ENCODE measurements at places on chromosomes 1 and 21.

GRCh38 chr1:217418269-217419193 is 212.4 kb downstream of the GPATCH2 start:
- DNase-seq: no peak

DNA sequence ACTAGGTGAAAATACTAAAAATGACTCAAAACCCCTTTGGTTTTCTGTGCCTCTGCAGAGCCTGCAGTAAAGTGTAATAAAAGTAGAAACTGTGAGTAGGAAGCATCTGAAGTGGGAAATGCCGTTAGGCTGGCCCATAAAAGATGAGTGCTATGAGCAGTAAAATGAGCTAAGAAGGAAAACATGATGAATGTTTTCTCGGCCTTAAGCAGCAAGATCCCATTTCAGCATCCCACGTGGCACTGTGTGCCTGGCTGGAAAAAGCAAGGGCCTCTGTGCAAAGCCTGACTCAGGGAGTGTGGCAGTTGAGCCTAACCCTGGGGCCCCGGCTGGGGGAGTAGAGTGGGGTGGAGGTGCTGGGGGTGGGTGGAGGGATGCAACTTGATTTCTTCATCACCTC is 109.5 kb downstream of the TBX15 start:
- DNase-seq: no peak

- no peak for DNase-seq
Observed at GRCh38 chr1:104629589-104629988, 879.9 kb downstream of the AMY1C start.

GRCh38 chr1:44345187-44345775 is 9.8 kb downstream of the ERI3 start:
- DNase-seq: no peak

DNA sequence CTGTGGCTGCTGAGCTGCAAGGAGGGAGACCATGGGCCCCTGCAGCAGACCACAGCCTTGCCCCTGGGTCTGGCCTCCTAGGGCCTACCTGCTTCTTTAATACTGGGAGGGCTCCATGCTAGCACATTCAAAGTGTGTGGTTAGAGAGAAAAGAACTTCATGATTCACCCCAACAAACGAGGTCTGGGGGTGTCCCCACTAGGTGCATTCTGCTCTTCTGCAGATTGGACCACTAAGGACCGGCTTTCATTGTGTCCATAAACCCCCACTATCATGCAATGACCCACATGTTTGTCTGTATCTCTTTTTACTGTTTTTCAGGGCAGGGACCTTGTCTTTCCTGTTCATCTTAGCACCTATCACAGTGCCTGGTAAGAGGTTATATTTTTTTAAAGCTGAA is 185.4 kb downstream of the OMA1 start:
- DNase-seq: no peak

DNA sequence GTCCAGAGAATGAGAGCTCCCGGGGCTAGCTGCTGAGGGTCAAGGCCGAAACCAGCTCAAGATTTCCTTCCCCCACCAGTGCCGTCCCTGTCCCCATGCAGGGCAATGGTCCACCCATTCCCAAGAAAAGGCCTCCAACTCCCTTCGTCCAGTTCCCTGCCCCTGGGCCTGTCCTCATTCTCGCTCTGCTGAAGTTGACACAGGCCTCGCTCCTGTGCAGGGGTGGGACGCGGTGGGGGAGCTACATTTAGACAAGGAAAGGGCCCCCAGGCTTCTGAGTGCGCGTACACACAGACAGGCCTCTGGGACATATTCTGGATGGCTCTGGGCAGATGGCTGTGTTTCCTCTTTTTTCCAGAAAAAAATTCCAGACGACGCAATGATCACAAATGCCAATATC is 188.3 kb downstream of the ETS2 start:
- no peak for DNase-seq

GRCh38 chr21:14672466-14672865 is 126.4 kb upstream of the SAMSN1 start:
- no peak for DNase-seq

GRCh38 chr1:23407016-23407630 is 17.4 kb downstream of the TCEA3 start:
- no peak for DNase-seq

DNA sequence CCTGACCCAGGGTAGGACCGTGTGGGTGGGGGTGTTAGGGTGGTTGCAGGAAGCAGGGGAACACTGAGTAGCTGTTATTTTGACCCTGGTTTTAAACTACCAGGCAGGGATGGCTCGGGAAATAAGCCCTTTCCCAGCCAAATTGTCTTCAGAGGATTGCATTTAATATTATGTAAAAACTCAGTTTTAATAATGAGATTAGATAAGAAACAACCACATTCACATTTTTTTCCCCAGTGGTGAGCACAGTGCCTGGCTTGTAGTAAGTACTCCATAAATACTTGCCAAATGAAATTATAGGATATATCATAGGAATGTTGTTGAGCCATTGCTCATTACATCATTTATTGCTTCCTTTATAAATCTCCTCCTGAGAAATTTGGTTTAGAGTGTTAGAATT is 3.1 kb upstream of the ACP6 start:
- no peak for DNase-seq

GRCh38 chr1:11151114-11151513 is 38.0 kb upstream of the ANGPTL7 start:
- no peak for DNase-seq

- DNase-seq: no peak
Observed at GRCh38 chr1:229006121-229006870, 264.6 kb upstream of the RAB4A start.

GRCh38 chr1:7447093-7447492 is 324.0 kb upstream of the VAMP3 start:
- no peak for DNase-seq

DNA sequence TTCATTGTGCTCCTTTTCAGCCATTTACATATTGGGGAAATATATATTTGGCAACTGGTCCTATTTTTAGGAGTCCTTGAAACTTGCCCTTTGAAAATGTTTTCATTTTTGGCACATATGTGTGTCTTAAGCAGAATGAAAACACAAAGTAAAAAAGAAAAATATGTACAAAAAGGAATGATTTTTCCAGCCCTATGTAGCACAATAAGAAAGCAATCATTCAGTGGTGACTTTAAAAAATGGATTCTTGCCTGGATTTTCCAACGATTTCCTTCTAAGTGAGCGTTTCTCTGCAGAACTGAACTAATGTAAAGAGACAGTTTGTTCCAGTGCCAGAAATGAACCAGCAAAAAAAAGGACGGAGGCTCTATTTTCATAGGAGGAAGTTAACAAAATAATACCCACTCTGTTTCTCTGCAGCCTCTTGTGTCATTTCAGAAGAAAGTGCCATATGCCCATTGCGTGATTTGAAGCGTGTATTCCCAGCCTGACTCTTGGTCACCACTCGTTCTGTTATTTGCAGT is 340.1 kb downstream of the SETD4 start:
- DNase-seq: no peak

DNA sequence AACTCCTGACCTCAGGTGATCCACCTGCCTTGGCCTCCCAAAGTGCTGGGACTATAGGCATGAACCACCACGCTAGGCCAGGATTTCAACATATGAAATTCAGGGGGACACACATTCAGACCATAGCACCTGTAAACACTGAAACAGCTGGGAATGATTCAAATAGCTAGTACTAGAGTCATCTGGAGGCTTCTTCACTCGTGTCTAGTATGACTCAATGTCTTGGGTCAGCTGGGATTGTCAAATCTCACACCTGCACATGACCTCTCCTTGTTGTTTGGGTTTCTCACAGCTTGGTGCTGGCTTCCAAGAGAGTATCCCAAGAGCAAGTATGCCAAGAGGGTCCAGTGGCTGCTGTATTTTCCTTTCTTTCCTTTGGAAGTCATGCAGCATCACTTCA is 75.1 kb downstream of the PGM1 start:
- no peak for DNase-seq

GRCh38 chr1:177799746-177800145 is 170.1 kb downstream of the SEC16B start:
- no peak for DNase-seq

DNA sequence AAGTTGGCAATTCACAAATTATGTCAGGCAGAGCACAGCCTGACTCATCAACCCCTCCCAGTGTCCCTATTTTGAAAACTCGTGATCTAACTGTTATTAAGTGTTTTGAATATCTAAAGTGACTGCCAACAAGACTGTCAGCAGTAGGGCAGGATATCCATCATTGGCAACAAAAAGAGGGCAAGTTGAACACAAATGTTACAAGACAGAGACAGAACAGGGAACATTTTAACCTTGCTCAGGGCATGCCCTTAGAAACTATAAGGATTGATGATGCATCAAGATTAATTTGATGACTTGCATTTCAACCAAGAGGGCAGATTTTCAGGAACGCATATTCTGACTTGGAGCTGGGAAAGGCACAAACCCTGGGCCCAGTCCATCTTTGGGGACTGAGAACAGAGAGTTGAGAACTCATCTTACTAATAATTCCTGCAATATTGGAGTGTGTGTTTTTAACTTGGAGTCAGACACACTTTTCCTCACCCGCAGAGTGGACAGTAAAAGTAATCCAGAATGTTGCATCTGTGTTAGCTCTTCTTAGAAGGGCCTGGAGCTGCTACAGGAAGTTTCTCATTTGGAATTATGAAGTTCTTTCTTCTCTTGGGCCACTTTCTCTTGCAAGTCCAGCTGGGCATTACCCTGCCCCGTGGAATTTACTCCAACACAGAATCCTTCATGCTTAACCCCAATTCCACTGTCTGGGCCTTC is 317.2 kb downstream of the LTN1 start:
- no peak for DNase-seq

DNA sequence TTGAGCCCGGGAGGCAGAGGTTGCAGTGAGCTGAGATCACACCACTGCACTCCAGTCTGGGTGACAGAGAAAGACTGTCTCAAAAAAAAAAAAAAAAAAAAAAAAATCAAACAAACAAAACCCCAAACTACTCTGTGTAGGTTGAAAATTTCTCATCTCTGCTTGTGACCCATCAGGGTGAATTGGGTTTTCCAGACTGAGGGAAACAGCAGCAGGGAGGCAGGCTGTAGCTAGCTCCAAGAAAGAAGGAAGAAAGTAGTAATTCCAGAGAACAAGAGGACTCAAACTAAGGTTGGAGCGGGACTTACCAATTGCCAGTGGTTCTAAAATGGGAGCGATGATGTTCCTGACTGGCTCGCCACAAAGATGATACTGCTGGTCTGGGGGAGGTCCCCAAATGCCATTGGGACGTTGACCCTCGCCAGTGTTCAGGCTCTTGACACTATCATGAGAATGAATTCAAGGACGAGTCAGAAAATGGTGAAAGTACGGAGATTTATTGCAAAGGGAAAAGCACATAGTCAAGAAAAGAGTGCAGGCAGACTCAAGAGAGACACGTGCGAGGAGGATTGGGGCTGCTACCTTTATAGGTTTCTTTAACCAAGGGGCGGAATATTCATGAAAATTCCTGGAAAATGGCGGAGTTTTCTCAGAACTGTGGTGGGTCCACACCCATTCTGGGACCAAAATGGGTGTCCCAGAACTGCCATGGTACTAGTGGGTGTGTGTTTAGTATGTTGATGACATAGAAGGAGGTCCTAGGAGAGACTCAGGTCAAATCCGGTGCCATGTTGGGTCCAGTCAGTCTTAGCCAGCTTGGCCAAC is 13.4 kb downstream of the AADACL4 start:
- no peak for DNase-seq

DNA sequence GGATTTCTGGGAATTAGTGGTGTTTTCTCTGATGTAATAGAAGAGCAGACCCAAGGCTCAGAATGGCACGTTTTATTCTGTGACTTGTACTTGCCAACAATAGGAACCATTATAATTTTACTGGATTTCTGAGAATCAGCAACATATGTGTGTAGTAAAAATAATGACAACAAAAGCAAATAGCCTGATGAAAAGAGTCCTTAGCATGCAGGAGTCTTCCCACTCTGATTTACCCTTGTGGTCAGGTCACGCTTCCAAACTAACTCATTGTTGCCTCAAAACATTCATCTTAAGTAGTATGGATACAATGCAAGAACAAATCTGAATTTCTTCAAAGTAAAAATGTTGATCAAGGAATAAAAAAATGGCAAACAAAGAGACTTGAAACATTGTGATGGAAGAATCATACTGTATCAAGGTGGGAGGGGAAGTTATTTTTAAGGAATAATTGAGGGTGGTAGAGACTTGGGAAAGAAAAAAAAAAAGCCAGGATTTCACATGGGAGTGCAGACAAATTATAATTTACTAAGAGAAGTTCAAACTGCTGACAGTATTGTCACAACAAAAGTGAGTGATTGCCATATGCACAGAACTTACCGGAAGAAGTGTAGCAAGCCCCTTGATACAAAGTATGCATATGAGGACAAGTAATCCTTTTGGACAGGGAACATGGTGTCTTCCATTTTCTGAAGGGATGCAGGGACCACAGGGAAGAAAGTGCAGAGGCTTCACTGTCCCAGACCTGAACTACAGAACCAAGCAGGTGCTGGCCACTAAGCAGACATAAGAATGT is 31.2 kb upstream of the RGL1 start:
- DNase-seq: no peak

- DNase-seq: no peak
Observed at GRCh38 chr1:181190364-181191035, 102.0 kb downstream of the IER5 start.

GRCh38 chr1:150162582-150162861 is 12.8 kb downstream of the PLEKHO1 start:
- DNase-seq: no peak

GRCh38 chr1:31773861-31774260 is 9.7 kb upstream of the ADGRB2 start:
- no peak for DNase-seq

DNA sequence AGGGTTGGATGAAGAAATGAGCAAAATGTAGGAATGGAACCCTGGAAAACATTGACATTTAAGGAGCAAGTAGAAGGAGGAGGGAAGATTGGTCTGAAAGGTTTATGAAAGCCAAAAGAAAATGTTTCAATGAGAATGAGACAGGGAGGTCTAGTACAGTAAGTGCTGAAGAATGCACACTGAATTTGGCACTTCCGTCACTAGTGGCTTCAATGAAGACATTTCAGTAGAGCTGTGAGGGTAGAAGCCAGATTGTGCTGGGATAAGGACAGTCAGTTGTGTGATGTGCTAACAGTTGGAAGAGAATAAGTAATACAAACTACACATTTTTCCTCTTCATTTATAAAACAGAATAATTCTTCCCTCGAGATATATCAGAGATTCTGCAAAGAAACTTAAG is 17.1 kb downstream of the THEM4 start:
- DNase-seq: no peak

- DNase-seq: peak; percentile 52
Observed at GRCh38 chr1:32989160-32990050, 24.8 kb upstream of the RNF19B start.

DNA sequence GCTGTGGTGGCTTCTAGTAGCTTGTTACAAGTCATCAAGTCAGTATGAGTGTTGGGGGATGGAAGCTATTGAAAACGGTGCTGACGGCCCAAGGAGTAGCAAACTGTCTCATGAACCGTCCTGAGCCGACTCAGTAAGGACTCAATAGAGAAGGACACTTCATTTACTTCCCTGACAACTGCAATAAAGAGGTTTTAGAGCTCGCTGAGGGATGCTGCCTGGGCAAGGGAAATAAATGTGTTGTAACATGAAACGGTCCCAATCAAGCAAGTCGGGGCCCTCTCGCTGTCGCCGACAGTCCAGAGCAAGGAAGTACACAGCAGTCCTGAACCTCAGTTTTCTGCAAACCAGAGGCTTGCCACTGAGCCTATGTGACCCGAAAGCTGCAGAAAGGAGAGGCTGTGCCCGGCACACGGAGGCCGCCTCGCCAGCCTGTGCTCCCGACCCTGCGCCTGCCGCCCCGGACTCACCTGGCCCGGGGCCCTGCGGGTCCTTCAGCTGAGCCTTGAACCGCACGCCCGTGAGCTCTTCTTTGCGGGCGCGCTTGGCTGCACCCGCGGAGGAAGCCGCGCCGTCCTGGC is 423 bp downstream of the URB1 start:
- no peak for DNase-seq
